Keratinocyte (primary cell): ENCODE measurements at places on chromosomes 3 and 15. TPM values are rescaled to one million over a fixed set of nuclear protein-coding genes. Genes with fewer than 3 reads are reported as not detected.
A peak's percentile ranks its signal among the peaks of the same experiment; 100 is the strongest.

GRCh38 chr3:115062009-115062408 is 85.1 kb downstream of the ZBTB20 start:
- no peak for DNase-seq

- DNase-seq: no peak
These were observed 17.4 kb upstream of the ATP2B2 start for GRCh38 chr3:10522646-10523303.

GRCh38 chr15:51931638-51932037 is 39.9 kb downstream of the LEO1 start:
- DNase-seq: no peak

GRCh38 chr15:73987681-73988444 is 4.2 kb downstream of the STOML1 start:
- no peak for DNase-seq

DNA sequence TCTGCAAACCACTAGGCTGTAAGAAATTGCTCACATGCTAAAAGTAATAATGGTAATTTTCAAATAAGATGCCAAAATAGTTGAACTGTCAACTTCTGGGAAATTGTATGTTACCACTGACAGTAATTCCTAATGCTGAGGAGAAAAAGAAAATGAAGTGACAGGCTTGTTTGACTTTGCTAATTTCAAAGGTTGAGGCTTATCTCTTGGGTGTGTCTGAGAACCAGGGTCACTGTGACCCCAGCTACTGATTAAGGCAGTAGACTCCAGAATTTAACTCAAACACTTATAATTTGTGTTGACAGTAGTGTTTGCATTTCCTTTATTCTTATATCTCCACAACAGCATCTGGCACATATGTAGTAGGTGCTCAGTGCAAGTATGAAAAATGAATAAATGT is 74.6 kb upstream of the PDZRN3 start:
- no peak for DNase-seq

GRCh38 chr3:56870436-56870835 is 68.7 kb upstream of the ARHGEF3 start:
- no peak for DNase-seq

- no peak for DNase-seq
These were observed 65.2 kb downstream of the GTPBP8 start for GRCh38 chr3:113055961-113056360.

- no peak for DNase-seq
These were observed 27.6 kb downstream of the ZNF860 start for GRCh38 chr3:32009101-32009500.

- no peak for DNase-seq
These were observed 61.0 kb downstream of the PGPEP1L start for GRCh38 chr15:98946301-98947255.

- DNase-seq: no peak
These were observed 19.3 kb upstream of the SLC4A7 start for GRCh38 chr3:27503526-27503925.

DNA sequence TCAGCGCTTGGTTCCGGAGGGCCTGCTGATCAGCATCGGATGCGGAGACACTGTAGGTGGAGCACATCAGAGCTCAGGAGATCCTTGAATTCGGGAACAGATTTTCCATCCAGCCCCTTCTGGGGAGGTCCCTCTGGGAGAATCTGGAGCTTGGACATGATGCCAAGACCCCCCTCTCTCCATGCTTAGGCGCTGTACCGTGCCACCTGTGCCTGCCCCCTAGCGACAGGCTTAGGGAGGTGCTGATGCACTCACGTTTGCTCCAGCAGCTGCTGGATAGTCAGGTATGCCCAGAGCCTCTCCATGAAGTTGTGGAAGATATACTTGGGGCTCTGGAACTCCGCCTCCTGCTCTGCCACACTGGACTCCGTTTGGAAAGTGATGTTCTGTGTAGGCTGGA is 9.7 kb downstream of the ITIH4 start:
- no peak for DNase-seq

DNA sequence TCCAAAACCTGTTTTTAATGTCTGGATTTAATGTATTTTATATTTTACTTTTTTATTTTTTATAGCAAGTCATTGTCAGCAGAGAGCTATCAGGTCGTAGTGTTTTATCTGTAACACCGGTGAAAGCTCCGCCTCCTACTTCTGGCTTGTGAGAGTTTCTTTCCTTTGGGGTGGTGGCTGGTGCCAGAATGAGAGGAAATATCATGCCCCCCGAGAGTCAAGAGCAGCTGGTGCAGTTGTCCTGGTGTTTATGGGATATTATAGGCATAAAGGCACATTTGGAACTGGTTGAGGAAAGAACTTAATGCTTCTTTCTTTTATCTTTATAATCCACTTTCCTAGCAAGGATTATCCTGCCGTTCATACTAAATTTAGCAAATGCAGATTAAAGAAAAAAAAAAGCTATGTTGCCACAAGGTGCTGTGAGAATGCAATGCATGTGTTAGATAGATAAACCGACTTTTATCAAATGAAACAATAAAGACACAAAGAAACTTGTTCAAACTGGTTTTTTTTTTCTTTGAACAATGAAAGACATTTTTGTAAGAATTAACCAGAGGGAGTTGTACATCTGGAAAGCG is 260.1 kb upstream of the PLSCR5 start:
- DNase-seq: no peak

- DNase-seq: no peak
These were observed 4.5 kb downstream of the CDHR4 start for GRCh38 chr3:49794926-49795905.

- DNase-seq: peak; percentile 26
These were observed 98.4 kb downstream of the SLC49A4 start for GRCh38 chr3:122893282-122893681.

- DNase-seq: no peak
These were observed 287.2 kb downstream of the CGGBP1 start for GRCh38 chr3:87771337-87772192.

GRCh38 chr3:118497274-118497673 is 537.4 kb downstream of the IGSF11 start:
- no peak for DNase-seq

- DNase-seq: no peak
These were observed 5.2 kb downstream of the HYAL2 start for GRCh38 chr3:50317300-50317699.

DNA sequence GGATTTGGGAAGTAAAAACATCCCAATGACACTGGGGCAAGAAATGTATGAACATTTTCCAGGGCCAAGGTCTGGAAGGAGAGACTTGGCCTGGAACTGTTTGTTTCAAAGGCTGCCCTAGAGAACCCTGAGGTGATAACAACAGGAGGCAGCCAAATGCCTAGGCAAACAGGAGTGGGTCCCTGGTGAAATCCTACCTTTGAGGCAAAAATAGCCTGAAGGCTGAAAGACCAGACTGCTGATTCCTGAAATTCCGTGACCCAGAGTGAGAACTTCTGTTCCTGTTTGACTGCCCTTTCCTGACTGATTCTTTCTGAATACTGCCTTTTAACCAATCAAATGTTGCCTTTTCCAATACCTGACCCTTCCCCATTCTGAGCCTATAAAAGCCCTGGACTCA is 196.4 kb downstream of the NSUN3 start:
- DNase-seq: no peak

DNA sequence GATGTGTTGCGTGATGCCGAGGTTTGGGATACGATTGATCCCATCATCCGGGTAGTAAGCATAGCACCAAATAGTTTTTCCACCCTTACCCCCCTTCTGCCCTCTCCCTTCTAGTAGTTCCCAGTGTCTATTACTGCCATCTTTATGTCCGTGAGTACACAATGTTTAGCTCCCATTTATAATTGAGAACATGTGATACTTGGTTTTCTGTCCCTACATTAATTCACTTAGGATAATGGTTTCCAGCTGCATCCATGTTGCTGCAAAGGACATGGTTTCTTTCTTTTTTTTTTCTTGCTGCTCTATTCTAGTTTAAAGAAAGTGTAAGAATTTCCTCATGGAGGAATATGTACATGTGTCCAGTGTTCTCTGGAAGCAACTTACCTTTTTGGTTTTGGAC is 51.8 kb downstream of the NSUN3 start:
- no peak for DNase-seq

GRCh38 chr15:58748852-58749531 is 515 bp downstream of the ADAM10 start:
- no peak for DNase-seq

DNA sequence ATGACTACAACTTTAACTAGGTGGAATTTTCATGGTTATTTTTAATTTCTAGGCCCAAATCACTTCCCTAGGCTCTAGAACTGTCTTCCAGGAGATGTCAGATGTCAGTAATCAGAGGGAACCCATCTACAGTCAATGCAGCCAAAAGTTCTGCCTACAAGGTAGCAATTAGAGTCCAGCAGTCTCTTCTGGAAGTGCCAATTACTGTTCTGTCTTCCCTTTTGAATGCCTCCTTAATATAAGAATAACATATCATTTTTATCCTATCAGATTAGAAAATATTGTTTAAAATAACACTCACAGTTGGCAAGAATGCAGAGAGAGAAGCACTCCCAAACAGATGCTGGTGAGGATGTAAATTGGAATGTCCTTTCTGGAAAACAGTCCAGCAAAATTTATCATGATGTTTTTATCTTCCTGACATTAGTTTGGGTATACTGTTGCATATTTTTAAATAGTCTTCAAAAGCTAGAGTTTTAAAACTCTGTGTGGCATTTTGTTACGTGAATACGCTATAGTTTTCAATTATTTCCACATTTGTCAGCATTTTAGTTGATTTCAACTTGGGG is 543.7 kb downstream of the FHIT start:
- no peak for DNase-seq

GRCh38 chr3:143419611-143420010 is 300.0 kb downstream of the CHST2 start:
- no peak for DNase-seq

DNA sequence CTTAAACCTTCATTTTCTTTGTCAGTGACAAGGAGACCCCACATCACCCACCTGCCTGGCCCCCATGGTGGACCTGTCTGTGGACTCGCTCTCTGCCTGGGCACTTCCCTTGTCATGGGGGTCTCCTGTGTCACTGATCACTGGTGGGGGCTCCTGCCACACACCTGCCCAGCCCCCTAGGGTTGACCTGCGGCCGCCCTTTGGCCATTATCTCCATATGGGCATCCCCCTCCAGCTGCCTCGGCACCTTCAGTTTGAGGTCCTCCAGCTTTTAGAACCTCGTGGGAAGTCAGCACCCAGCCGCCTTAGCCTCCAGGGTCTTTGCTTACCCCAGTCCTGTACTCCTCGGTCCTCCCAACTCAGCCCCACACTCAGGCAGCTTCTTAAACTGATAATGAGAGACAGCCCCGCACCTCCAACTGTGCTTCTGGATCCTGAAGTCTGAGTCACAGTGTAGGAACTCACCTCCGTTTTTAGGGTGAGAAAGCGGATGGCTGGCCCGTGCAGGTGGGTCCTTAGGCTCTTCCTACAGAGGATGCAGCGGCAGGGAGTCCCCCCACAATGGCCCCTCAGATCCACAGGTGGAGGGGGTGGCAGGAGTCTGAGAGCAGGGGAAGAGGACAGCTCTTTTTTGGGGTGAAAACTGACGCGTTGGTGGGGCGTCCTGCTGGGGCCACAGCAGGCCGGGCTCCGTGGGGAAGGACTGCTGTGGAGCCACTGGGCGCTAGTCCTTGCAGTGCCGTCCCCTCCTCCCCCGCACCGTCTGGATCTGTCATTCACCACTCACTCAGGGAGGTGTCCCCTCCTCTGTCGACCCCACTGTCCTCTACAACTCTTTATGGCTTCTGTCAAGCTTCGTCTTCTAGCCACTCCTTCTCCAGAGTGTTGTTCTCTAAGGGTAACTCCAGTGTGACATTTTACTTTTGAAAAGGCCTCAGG is 8.7 kb upstream of the PRR23E start:
- DNase-seq: no peak

DNA sequence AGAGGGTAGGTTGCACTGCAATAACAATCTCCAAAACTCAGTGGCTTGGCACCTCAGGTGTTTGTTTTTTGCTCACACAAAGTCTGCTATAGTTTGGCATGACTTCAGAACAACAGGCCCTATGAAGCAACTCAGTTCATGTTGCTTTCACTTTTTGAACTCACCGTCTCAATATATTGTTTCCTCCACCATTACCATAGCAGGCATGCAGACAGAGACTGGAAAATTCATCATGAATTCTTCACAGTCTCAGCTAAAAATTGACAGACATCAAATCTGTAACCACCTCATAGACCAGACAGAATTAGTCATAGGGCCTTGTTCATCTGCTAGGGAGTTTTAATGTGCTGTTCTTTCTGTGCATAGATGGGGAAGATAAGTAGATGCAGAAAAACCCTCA is 161.4 kb upstream of the POU1F1 start:
- DNase-seq: no peak

DNA sequence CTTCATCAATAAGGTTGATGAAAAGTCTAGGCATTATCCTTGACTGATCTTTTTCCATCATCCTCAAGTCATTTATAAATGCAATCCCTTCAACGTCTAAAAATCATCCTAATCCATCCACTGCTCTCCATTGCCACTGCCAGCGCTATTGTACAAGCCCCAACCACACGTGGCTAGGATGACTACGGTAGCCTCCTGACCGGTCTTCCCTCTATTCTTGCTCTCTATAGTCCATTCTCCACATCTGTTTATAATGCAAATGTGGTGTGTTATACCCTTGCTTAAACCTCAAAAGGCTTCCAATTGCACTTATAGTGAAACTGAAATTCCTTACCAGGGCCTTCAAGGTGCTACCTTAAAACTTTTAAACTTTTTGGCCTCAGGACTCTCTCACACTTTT is 410.6 kb upstream of the ADAMTS9 start:
- no peak for DNase-seq

GRCh38 chr15:20280933-20281463 is 260.6 kb downstream of the GOLGA6L6 start:
- no peak for DNase-seq

GRCh38 chr3:72385167-72385566 is 463.1 kb downstream of the SHQ1 start:
- DNase-seq: no peak

DNA sequence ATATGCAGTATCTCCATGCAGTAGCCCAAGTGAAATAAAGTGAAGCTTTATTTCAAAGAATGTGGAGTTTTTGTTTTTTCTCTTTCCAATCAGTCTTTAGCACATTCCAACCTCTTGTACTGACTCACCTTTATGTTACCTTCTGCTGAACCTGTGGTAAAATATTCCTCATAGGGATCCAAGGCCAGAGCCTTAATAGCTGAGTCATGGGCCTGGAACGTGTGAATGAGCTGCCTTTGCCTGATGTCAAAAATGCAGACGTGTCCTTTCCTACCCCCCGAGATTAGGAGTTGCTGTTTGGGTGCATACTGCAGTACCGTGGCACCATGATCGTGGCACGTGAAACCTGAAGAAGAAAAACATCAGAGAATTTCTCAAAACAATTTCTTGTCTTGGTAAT is 108.5 kb downstream of the GLDN start:
- DNase-seq: peak; percentile 77

- DNase-seq: no peak
These were observed 48.0 kb downstream of the TYRO3 start for GRCh38 chr15:41606997-41607396.

The RARB gene
- polyA plus RNA-seq: 0.03 to 0.18 TPM (median 0.06 TPM) in 3 replicates

The CAMK1 gene
- polyA plus RNA-seq: 1.1 to 2.4 TPM (median 2.3 TPM) in 3 replicates

The PLA2G4D gene
- polyA plus RNA-seq: 0.45 to 1.5 TPM (median 0.69 TPM) in 3 replicates

The PRRT3 gene
- polyA plus RNA-seq: 0.22 to 0.49 TPM (median 0.41 TPM) in 3 replicates

The FAM107A gene
- not detected in 3 replicates for polyA plus RNA-seq

The CD200 gene
- polyA plus RNA-seq: 0.05 to 0.14 TPM (median 0.07 TPM) in 3 replicates

The SERPINI1 gene
- 2.2 to 5.5 TPM (median 4.2 TPM) in 3 replicates for polyA plus RNA-seq

The NOX5 gene
- 0.09 to 0.18 TPM (median 0.16 TPM) in 3 replicates for polyA plus RNA-seq

The GASK1A gene
- polyA plus RNA-seq: 0.16 to 0.58 TPM (median 0.30 TPM) in 3 replicates

The ERC2 gene
- 0.08 to 0.12 TPM (median 0.10 TPM) in 3 replicates for polyA plus RNA-seq

The SLC24A5 gene
- polyA plus RNA-seq: 0.04 TPM in 1 of 3 replicates, not detected in the others

The GALNT15 gene
- polyA plus RNA-seq: 0.03 TPM in 1 of 3 replicates, not detected in the others

The RSRC1 gene
- 6.1 to 11.7 TPM (median 11.1 TPM) in 3 replicates for polyA plus RNA-seq

The CCDC54 gene
- polyA plus RNA-seq: not detected in 3 replicates

The GOLGA6B gene
- not detected in 3 replicates for polyA plus RNA-seq
